ENCODE measurements at places on chromosomes 7 and 10.

DNA sequence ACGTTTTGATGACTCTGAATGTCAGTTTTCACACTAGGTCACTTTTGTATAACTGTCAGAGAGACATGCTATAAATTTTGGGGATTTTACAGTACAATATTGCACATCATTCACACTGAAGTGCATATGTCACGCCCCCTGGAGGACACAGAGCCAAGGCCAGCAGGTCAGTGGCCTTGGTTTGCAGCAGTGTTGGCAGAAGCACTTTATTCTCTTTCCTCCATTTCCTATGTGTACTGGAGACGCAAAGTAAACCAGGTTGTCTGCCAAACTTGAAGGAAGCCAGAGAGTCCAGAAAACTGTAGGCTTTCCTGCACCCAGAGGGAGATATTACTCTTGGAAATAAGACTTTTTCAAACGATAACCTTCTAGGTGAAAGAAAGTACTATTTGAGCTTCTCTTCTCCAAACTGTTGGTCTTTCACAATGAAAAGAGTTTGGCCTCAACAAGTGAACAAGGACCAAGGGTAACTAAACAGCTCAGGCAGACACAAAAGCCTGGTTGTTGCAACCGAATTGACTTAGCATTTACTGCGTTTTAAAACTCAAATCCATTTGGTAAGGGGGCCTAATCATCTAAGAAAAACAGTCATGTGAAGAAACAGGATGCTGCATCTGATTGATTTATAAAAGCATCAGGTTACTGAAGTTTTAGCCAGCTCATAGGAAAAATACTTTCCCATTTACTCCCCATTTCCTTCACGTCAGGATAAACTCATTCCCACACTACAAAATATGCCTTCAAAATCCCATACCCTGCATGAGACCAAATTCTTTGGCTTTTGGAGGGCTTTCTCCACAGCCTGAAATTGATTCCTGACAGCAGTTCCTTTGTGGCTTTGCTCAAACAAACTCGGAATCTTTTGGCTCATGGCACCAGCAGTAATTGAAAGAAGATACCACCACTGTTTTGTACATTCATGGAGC lies 83.0 kb upstream of the SEC61G start:
- DNase-seq: peak; percentile 71

DNA sequence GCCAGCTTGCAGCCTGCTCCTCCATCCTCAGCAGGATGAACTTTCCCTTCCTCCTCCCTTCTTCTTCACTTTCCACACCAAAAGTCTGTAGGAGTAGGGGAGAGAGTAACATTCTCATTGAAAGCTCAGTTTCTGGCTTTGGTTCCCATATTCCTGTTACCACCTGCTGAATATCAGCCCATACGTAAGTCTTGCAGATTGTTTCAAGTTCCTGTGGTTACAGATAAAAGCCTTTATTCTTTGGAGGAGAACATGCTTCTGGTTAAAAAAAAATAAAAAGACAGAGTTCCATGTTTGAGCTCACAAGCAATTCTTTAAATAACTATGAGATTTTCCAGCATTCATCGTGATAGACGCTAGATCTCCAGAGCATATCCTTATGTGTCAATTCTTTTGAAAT lies 637.3 kb downstream of the SUGCT start:
- no peak for DNase-seq

DNA sequence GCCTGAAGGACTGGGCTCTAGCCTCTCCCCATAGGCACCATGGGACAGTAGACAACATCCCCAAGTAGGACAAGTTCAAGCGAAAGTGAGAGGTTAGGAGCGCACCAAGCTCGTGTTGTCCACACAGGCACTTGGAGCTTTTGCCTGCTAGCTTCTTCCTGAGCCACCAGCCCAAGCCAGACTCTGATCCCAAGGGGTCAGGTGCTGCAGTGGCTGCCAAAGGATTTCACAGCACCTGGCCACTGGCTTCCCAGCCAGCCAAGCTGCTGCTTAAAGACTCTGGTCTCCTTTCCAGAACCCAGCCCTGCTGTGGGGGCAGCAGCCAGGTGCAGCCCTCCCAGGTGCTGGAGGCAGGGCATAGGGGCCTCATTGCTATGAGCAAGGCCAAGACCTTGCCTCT lies 33.0 kb upstream of the UNC5B start:
- no peak for DNase-seq

GRCh38 chr7:143318661-143319060 lies 2.8 kb downstream of the CLCN1 start:
- DNase-seq: peak; percentile 88

- DNase-seq: no peak
These were observed 11.1 kb upstream of the HERPUD2 start for GRCh38 chr7:35705932-35706461.

GRCh38 chr7:141884539-141885225 lies 31.5 kb upstream of the OR9A4 start:
- no peak for DNase-seq

GRCh38 chr10:33336582-33337325 lies 2.3 kb upstream of the NRP1 start:
- peak; percentile 53 for DNase-seq

DNA sequence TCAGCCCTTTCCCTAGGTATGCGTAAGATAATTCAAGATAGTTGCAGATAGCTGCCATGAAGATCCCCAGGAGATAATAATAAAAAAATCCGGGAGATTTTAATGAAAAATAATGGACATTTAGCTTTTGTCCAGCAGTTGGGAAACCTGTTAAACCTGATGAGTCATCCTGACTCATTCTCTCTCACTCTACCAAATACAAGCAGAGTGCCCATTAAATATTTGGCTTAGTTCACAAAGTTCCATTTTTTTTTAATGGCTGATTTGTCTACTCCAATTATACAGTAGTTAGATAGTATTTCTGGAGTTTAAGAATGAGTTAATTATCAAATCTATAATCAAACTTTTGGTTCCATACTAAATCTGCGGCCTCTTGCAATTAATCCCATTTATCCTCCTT lies 2.1 kb upstream of the SHTN1 start:
- peak; percentile 86 for DNase-seq

DNA sequence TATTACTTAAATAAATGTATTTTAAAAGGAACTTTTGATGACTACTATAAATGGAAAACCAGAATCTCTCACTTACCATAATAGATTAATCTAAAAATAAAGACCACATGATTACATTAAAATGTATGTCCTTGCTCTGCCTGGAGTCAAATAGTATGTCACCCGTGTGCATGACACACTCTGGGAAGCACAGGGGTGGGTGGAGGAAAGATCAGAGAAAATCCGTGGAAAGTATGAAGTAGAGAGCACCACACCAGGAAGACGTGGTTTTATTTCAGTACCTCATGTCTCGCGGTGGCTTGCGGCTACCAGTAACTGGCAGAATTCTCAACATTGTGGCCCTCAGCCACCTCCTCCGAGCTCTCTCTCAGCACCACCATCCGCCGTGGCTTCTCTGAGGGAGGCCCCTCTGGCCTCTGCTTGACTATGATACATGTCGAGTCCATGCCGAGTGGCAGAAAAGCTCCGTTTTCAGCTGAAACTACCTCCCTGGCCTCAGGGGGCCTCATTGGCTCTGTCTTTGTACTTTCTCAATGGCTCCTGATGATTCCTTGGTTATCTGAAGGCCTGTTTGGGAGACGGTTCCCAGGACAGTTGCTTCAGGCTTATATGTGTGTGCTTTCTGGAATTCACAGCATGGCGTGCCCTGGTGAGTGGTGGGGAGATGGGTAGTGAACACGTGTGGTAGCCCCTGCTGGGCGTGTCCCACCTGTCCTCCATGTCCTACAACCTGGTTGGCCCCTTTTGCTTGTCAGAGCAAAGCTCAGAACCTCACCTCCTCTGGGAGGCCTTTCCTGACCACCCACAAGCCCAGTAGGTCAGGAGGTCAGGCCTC lies 49.8 kb downstream of the LHPP start:
- no peak for DNase-seq

DNA sequence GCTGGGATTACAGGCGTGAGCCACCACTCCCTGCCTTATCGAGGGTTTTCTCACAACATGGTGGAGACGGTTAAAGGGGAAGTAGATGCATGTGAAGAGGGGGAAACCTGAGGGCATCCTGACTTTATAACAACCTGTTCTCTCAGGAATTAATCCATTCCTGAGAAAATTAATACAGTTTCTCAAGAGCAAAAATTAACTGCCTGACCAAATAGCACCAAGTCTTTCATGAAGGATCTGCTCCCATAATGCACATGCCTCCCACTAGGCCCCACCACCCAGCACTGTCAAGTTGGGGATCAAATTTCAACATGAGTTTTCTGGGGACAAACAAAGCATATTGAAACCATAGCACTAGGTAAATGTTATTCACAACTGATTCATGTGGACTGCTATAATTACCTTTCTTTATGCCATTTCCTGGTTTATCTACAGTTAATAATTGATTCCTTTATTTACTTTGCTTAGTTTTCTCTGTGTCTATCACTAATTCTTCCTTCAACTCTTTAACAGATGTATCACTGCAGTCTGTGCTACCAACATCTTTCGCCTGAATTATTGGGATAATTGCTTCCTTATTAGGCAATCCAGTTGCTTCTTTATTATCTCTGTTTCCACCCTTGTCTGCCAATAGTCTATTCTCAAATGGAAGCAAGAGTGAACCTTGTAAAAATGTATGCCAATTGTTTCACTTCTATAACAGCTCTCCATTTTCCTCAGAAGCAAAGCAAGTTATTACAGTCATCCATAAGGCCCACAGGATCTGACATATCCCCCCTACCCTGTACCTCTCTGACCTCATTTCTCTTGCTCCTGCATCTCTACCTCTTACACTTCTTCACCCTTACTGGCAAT lies 12.9 kb upstream of the MICU1 start:
- DNase-seq: no peak

DNA sequence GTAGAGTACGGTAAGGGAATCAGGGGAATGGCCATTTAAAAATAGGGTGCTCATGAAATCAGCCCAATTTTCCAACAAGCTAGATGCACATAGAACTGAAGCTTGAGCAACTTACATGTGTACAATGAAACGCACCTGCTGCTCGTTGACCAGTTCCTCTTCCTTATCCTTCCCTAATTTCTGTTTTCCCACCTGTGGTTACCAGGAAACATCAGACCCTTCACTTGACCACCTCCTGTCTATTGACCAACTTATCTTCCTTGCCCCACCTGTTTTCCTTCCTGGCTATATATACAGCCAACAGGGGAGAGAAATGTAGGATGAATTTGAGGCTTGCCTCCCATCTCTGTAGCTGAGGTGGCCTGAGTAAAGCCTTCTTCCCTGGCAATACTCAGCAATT lies 37.8 kb upstream of the RAPGEF5 start:
- no peak for DNase-seq

GRCh38 chr7:116783666-116784318 lies 78.6 kb upstream of the CAPZA2 start:
- no peak for DNase-seq

DNA sequence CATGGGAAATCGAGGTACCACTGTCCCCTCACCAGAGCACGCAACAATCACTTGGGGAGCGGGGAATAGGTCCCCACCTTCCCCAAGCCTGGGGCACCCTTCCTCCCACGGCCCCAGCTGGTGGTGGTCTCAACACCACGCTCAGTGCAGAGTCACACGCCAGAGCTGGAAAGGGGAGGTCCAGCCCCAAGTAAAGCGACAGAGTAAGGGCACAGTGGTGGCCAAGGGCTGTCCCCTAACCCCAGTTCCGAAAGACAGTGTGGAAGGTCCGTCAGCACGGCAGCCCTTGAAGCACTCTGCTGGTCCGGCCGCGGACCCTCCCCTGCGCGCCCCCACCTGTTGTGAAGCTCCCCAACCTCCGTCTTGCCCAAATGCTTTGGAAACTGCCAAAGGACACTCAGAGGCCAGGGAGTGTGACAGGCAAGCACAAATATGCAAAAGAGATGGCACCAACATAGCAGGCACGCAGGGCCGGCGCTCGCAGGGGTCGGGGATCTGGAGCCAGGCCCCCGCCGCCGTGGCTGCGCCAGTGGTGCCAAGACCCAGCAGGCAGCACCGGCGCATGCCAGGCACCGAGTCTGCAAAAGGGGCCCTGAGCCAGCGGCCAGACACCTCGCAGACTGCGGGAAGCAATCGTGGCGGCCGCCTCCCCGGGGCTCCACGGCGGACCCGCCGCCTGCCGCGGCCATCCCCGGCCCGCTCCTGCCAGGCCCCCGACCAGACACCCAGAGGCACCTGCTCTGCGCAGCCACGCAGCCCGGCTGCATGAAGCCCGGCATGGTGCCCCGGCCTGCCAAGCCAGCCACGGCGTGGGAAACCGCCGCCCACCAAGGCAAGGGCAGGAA lies 51.6 kb upstream of the SRRM3 start:
- DNase-seq: no peak

GRCh38 chr7:42946627-42946950 lies 14.4 kb downstream of the MRPL32 start:
- DNase-seq: no peak

DNA sequence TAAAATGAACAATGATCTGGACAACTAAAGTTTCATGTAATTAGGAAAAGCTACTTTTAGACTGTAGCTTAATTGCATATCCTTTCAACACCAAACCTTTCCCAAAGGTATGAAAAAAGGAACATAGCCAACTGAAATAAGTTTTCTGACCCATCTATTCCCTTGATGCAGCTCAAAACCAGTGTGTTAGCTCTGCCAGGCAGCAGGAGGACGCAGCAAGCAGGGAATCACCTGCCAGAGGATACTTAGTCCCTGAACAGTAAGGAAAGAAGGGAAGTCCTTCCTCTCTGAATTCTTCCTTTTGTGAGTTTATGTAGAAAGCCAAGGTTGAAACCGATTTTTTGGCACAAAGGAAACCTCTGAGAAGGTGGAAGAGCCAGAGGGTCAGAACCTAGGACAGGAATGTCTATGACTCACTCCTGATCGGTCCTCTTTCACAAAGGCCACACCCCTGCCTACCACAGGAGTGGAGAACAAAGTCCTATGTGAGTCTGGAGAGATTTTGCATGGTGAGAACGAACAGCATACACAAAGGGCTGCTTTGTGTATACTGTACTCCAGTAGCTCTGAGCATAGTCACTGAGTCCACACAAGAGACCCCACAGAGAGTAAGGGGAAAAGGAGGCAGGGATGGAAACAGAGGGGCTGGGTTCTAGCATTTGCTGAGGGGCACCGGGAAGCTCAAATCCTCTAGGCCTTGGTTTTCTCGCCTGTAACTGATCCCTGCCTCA lies 68.8 kb upstream of the GSDME start:
- peak; percentile 84 for DNase-seq

DNA sequence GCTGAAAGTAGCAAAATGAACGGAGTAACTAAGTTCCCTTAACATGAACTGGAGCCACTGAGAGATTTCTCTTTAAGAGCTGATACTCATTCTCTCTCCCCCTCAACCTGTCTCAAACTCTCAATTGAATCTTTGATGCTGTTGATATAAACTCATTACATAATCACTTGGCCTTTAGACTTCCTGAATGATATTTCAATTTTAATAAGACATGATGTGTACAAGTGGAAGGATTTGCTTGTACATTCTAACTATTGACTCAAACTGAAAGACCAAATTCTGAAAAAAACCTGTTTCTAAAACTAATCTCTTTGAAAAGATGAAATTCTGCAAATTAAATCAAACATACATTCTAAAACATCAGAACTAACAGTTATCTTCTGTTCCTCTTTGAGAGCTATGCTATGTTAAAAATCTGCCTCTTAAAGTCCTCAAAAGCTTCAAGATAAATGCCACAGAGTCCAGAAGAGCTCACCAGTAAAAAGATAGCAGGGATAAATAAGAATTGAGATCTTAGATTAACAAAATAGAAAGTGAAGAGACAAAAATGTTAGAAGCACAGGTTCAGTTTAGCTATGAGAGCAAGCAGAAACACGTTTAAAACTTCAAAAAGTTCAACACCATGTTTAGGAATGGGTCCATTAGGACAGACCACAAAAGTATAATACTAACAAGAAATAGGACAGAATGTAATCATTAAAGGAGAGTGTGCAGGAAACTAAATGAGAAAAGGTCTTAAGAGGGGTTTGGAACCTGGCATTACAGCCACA lies 46.1 kb downstream of the TNPO3 start:
- no peak for DNase-seq

Measured in LHCN-M2 (cell line).